ENCODE measurements at places on chromosomes 13 and 19. TPM values are rescaled to one million over a fixed set of nuclear protein-coding genes. Genes with fewer than 3 reads are reported as not detected.

The ATP4A gene
- 0.24 TPM for total RNA-seq

The KLK5 gene
- not detected for total RNA-seq

The COX7A1 gene
- not detected for total RNA-seq

The MOB3A gene
- total RNA-seq = 11.5 TPM

The KCNK6 gene
- total RNA-seq = 5.4 TPM

The NCR1 gene
- 2.0 TPM for total RNA-seq

The KLK2 gene
- not detected for total RNA-seq

The KIR2DL3 gene
- not detected for total RNA-seq

The HNRNPM gene
- total RNA-seq = 468 TPM

The CYP2A7 gene
- not detected for total RNA-seq

The ZNF813 gene
- total RNA-seq = 17.3 TPM

The ZNF208 gene
- total RNA-seq = not detected

The IZUMO2 gene
- 0.81 TPM for total RNA-seq

The ZNF181 gene
- total RNA-seq = 8.2 TPM

The KMT5C gene
- 54.5 TPM for total RNA-seq

The ERICH4 gene
- not detected for total RNA-seq

The ZNF333 gene
- total RNA-seq = 7.9 TPM

The ITM2B gene
- total RNA-seq = 175 TPM

The CYP2S1 gene
- 159 TPM for total RNA-seq

The ZNF571 gene
- total RNA-seq = 5.3 TPM

The ZNF491 gene
- 0.77 TPM for total RNA-seq

The ZNF253 gene
- 51.0 TPM for total RNA-seq

The CYP2B6 gene
- 2.3 TPM for total RNA-seq

The PTGIR gene
- not detected for total RNA-seq

The ZNF649 gene
- 148 TPM for total RNA-seq

The DENND1C gene
- 2.4 TPM for total RNA-seq

The ZNF723 gene
- not detected for total RNA-seq

The PLIN4 gene
- 1.1 TPM for total RNA-seq

The BEST2 gene
- 2.0 TPM for total RNA-seq

Data from H9 (cell line).